ENCODE measurements at places on chromosomes 3 and 15.

GRCh38 chr3:131067983-131068382 lies 41.3 kb downstream of the NEK11 start:
- DNase-seq: no peak

GRCh38 chr3:72047221-72047871 lies 262.4 kb upstream of the PROK2 start:
- no peak for DNase-seq

- no peak for DNase-seq
Measured at GRCh38 chr3:49844464-49845183, 11.7 kb downstream of the TRAIP start.

- DNase-seq: no peak
Measured at GRCh38 chr3:72165808-72166207, 380.9 kb upstream of the PROK2 start.

- DNase-seq: no peak
Measured at GRCh38 chr15:66931768-66932633, 133.4 kb upstream of the SMAD3 start.

- DNase-seq: no peak
Measured at GRCh38 chr3:52147804-52148203, 6.4 kb downstream of the POC1A start.

DNA sequence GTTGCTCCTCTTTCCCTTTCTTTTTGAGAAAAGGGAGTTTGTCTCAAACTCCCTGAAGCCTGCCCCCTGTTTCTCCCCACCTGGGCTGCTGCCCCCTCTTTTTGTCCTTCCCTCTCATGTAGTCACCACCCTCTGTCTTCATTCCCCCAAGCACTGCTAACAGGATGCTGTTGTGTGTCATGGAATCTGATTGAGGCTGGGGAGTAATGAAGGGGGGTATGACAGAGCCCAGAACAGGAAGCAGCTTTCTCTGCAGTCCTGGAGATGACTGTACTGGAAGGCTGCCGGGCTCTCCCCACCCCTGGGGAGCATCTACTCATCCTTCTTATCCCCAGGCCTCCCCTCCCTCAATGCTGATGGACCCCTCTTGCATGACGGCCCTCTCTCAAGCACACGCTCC lies 181.6 kb downstream of the ABHD5 start:
- no peak for DNase-seq

- no peak for DNase-seq
Measured at GRCh38 chr15:45660231-45660979, 25.6 kb downstream of the SQOR start.

GRCh38 chr3:100869787-100870186 lies 123.4 kb downstream of the ABI3BP start:
- no peak for DNase-seq

DNA sequence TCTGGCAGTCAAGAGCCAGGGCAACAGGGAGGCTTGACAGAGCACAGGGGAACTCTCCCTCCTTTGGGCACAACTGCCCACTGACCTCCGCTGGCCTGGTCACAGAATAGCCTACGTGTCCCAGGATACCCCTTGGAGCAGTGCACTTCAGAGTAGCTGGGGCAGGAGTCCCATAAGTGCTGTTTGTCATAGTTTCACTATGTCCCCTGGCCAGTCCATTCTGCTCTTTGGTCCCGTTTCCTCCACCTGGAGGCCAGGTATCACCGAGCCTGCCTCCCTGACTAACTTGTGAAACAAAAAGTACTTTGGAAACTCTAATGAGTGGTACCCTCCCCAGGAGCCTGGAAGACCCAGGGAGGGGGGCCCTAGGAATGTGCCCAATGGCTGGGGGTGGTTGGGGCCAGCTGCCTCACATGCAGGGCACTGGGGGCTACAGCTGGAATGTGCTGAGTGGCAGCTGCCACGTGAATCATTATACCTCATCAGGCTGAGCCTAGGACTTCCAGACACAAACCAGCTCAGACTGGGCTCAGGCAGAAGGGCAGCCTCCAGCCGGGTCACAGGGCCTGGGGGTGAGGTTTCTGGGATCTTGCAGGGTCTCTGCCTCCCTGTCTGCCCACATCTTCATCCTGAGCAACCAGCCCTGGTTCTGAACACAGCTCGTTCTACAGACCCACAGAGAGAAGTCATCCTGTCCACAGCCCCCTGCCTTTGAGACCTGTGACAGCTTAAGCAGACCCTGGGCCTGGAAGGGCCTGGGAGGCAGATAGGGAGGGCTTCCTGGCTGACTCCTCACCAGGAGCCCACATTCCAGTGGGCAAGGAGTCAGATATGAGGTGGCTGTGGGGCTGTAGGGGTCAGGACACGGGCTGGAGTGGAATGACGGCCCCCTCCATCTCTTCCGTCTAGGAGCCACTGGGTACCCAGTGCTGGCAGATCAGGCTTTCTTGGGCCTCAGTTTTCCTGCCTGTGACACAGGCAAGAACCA lies 914 bp upstream of the PTH1R start:
- DNase-seq: no peak

- no peak for DNase-seq
Measured at GRCh38 chr3:126351086-126351770, 6.0 kb downstream of the KLF15 start.

DNA sequence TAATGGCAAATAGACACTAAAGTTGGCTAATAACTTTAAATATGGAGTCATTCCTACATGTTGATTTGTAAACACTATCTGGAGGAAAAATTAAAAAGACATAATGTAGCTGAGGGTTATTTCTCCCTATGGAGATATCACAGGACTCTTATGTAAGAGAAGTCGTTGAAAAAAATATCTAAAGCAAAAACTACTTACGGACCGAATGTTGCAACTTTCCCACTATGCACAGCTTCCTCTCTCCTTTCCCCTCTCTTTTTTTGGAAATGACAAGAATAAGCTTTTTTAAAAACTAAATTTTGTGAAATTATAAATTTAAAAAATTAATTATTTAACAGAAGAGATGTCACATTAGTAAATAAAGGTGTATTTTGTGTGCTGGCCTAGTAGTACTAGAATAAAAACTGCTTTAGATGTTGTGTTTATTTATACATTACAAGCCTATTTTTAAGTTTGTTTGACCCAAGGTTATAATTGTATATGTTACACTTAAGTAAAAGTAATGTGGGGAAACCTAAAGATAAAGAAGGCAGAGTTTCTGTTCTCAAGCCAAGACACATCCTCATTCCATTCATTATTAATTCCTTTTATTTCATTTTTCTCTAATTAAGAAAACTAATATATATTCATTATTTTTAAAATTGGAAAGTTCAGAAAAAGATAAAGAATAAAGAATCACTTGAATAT lies 20.7 kb upstream of the PPARG start:
- peak; percentile 24 for DNase-seq

- no peak for DNase-seq
Measured at GRCh38 chr15:83061680-83062079, 5.4 kb downstream of the BTBD1 start.

DNA sequence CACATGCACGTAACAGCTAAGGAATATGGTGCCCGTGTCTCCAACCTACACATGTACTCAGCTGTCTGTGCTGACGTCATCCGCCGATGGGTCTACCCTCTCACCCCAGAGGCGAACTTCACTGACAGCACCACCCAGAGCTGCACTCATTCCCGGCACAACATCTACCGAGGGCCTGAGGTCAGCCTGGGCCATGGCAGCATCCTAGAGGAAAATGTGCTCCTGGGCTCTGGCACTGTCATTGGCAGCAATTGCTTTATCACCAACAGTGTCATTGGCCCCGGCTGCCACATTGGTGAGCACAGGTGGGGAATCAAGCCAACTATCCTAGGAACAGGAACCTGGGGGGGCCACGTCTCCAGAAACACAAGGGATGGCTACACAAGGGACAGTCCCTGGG lies 5.3 kb downstream of the EIF2B5 start:
- no peak for DNase-seq

DNA sequence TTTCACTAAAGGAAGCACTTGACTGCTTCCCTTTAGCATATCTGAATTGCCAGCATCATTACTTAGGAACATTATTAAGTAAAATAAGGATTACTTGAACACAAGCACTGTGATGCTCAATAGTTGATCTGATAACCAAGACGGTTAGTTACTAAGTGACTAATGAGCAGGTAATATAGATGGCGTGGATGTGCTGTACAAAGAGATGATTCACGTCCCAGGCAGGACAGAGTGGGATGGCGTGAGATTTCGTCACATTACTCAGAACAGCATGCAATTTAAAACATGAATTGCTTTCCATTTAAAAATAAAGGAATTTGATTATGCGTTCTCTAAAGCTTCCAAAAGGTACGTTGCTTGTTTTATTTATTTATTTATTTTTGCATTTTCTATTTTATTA lies 240.0 kb upstream of the ARHGEF26 start:
- DNase-seq: no peak

DNA sequence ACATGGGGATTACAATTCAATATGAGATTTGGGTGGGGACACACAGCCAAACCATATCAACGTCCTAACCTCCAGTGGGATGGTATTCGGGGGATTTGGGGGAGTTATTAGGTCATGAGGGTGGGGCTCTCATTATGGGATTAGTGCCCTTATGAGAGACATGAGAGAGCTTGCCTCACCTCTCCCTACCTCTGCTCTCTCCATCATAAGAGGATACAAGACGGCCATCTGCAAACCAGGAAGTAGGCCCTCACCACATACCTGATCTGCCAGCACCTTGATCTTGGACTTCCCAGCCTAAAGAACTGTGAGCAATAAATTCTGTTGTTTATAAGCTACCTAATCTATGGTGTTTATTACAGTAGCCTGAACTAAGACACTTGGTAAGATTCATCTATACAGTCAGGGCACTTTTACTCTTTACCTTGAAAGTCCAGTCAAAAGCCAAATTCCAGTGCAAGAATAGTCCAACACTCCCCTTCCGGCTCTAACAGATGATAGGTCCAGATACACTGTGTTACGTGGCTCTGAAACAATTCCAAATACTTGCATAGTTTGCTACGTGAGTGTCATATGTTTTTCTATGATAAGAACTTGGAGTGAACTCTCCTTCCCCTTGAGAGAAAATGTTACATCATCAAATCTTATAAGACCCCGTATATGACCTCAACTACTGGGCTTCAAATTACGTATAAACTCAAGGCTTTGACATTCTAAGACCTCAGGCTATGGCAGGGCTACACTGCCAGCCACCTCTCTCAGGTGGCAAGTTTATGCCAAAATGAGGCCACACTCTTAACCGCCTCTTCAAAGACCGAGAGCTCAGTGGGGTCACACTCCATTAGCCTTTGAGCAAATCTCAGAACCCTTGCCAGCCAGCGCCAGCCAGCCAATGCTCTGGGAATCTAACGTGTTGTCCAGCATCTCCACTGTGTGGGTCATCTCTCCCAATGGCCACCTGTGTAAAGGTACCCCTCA lies 129.9 kb downstream of the XXYLT1 start:
- DNase-seq: no peak

GRCh38 chr3:140896997-140897396 lies 44.6 kb upstream of the SLC25A36 start:
- DNase-seq: no peak

GRCh38 chr3:69784954-69785514 lies 45.8 kb downstream of the MITF start:
- DNase-seq: peak; percentile 45

GRCh38 chr3:150292891-150293290 lies 115.2 kb upstream of the TSC22D2 start:
- DNase-seq: no peak

DNA sequence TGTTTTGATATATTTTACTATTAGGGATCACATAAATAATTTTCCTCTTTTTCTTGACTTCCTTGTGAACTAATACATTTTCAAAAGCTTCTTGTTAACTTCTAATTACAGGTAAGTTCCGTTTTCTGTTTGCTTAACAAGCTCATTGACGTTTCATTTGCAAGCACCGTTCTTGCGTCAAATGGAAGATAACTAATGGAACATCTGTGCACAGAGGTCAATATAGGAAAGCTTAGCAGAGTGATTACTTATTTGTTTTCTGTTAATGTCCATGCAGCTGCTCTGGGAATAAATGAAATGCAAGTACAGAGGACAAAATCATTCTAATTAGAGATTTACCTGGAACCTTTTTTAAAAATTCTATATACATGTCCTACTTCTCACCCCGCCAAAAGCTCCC lies 115.5 kb upstream of the C2CD4B start:
- DNase-seq: no peak

DNA sequence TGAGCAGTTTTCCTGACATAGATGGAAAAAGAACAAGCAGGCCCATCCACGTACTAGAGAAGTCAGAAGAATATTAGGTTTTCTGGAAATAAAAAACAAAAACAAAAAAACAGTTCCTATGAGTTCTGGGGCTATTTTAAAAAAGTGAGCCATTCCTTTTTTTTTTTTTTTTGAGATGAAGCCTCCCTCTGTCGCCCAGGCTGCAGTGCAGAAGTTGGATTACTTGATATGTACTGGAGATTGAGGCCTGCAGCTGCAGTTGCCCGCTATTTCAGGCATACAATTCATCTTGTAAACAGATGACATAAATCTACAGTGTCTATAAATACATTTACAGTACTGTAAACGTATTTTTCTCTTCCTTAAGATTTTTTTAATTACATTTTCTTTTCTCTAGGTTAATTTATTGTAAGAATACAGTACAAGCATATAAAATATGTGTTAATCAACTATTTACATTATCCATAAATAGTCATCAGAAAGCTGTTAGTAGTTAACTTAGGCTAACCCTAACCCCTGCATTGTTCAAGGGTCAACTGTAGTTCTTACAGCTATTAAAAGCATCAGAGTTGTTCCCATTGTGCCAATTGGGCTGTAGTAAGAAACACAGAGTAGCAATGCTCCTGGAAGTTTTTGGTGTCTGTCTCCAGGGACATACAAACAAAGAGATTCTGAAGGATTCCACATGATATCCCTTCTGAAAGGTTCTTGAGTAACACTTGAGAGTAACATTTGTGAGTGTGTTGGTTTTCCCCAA lies 11.2 kb upstream of the ACTL6A start:
- no peak for DNase-seq

DNA sequence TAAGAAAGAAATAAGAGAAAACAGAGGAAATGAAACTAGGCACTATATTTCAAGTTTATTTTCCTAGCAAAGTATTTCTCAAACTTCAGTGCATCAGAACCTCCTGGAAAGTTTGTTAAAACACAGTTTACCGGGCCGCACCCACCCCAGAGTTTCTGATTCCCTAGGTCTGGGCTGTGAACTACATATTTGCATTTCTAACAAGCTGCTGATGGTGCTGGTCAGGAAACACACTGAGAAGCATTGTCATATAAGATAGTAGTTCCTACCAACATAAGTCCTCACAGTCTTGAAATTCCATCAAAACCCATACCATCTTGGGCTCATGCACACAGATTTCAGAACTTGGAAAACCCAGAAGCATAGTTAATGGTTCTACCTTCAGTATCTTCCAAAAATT lies 8.3 kb downstream of the SLC9A9 start:
- no peak for DNase-seq

- no peak for DNase-seq
Measured at GRCh38 chr15:70362886-70363285, 265.2 kb upstream of the TLE3 start.

- DNase-seq: peak; percentile 37
Measured at GRCh38 chr3:105827959-105828358, 40.9 kb downstream of the CBLB start.

DNA sequence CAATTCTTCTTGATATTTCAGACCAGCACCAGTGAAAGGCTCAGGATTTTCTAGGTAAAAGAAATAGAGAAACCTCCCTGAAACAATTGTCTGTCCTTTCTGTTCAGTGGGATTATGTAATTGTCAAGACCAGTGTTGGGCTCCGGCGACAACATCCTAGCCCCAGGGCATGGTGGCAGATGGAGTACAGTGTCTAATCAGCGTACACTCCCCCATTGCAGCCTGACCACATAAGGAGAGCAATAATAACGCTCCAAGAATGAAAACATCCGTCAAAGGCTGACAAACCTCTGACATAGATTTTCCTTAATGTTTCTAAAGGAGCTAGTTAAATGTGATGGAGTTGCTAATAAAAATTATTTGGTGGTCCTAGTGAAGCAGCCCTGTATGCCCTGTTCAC lies 144.6 kb downstream of the EBLN2 start:
- DNase-seq: no peak
